ENCODE measurements at places on chromosomes 5 and 9.

GRCh38 chr5:78275998-78276543, 18.4 kb downstream of the AP3B1 start:
- no peak for DNase-seq

GRCh38 chr5:132102101-132102701, 28.6 kb downstream of the CSF2 start:
- DNase-seq: peak; percentile 64

DNA sequence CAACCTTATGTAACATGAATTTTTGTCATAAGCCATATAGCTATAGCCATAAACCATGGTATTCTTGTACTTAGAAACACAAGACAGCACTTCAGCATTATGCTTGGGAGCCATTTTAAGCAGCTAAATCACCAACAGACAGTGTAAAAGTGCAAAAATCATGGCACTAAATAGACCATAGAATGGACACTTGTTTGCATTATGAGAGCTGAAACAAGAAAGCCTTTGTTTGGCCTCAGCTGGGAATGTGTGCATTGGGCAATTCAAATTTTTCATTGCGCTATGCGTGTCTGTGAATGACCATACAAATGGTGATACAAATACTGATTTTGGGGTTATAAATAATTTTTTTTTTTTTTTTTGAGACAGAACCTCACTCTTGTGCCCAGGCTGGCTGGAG, 23.7 kb downstream of the KDM4C start:
- no peak for DNase-seq

GRCh38 chr5:174555726-174556125, 168.7 kb upstream of the MSX2 start:
- no peak for DNase-seq

- DNase-seq: no peak
These were observed 494.6 kb downstream of the ENC1 start for GRCh38 chr5:74145951-74146350.

GRCh38 chr5:62289813-62290212, 16.2 kb upstream of the KIF2A start:
- no peak for DNase-seq

DNA sequence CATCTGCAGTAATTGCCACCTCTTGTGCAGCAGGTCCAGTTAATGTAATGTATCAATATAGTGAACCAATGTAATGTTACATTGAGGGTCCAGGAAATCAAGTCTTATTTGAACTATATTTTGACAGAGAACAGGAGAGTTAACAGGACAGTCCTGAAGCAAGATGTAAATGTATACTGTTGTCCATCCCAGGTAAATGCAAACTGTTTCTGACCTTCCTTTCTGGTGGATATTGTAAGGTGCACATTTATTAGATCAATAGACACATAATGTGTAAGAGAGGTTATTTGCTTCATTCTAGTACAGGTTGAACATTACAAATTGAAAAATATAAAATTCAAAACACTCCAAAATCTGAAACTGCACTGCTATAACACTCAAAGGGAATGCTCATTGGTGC, 23.4 kb upstream of the FBXW11 start:
- DNase-seq: no peak

GRCh38 chr5:53766673-53767072, 206.2 kb downstream of the NDUFS4 start:
- DNase-seq: no peak
